Right lobe of liver (tissue), 6 donors: ENCODE measurements at places on chromosomes 3 and 15. TPM values are rescaled to one million over a fixed set of nuclear protein-coding genes. Genes with fewer than 3 reads are reported as not detected.

DNA sequence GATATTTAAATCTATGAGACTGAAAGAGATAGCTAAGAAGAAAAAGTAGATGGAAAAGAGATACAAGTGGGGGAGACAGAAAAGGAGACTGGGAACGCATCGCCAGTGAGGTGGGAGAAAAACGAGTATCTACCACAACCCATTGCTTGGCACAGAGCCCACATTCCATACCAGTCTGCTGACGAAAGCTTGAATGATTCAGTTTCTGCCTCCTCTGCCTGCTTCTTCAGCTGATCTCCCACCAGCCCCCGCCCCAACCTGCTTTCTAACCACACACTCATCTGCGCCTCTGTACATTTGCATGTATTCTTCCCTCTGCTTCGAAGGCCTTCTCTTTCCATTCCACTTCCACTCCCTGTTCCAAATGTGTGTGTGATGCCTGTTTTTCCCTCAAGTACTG lies 188.1 kb downstream of the USP13 start:
- no peak overlapping the region for H3K27ac ChIP-seq
- H3K4me1 ChIP-seq: no peaks in the 10 kb centered on the region
- H3K4me3 ChIP-seq: no peak overlapping the region
- no peaks in the 10 kb centered on the region for H3K27me3 ChIP-seq
- H3K36me3 ChIP-seq: no peaks in the 10 kb centered on the region

Gene VEPH1
- total RNA-seq: 0.77 TPM

Gene IL16
- total RNA-seq: 5.4 TPM

- DNase-seq: no peak
- no peak overlapping the region for H3K4me3 ChIP-seq
- no peaks in the 10 kb centered on the region for H3K36me3 ChIP-seq
These were observed 36.7 kb downstream of the CTDSPL start for GRCh38 chr3:37898424-37898823.

Gene COLQ
- 0.66 TPM for total RNA-seq

Gene SNUPN
- total RNA-seq: 15.4 TPM

GRCh38 chr15:36334059-36334458 lies 245.4 kb upstream of the CDIN1 start:
- H3K4me3 ChIP-seq: no peak overlapping the region
- no peaks in the 10 kb centered on the region for H3K36me3 ChIP-seq
- no peaks in the 10 kb centered on the region for H3K4me1 ChIP-seq
- no peak overlapping the region for H3K27ac ChIP-seq

DNA sequence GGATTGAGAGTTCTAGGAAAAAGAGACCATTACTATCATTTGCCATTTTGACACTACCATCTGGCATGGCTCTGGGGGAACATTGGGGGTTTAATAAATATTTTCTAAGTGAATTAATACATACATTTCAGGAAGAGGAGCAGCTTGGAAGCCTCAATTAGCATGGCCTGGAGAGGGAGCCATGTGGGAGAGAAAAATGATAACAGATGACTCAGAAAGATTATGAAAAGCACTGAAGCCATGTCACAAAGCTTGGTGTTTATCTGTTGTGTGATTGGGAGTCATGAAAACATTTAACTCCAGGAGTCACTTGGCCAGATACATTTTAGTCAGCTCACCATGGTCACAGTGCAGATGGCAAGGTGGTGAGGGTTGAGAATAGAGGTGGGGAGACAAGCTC lies 121.0 kb downstream of the SSR3 start:
- no peaks in the 10 kb centered on the region for H3K27me3 ChIP-seq
- no peak for DNase-seq
- no peak overlapping the region for H3K4me3 ChIP-seq
- no peak overlapping the region for H3K27ac ChIP-seq
- H3K36me3 ChIP-seq: no peaks in the 10 kb centered on the region

GRCh38 chr3:183116025-183116614 lies 16.8 kb upstream of the MCCC1 start:
- no peaks in the 10 kb centered on the region for H3K36me3 ChIP-seq
- H3K4me3 ChIP-seq: no peak overlapping the region

- H3K4me3 ChIP-seq: no peak overlapping the region
- no peak for DNase-seq
- no peak overlapping the region for H3K27ac ChIP-seq
These were observed 32.2 kb downstream of the SSR3 start for GRCh38 chr3:156522673-156523072.

DNA sequence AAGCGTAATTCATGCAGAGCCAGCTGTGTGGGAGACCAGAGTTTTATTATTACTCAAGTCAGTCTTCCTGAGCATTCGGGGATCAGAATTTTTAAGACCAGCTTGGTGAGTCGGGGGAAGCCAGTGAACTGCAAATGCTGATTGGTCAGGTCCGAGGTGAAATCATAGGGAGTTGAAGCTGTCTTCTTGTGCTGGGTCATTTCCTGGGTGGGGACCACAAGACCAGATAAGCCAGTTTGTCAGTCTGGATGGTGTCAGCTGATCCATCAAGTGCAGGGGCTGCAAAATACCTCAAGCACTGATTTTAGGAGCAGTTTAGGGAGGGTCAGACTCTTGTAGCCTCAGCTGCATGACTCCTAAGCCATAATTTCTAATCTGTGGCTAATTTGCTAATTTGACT lies 228.1 kb upstream of the ATP10A start:
- H3K4me3 ChIP-seq: no peak overlapping the region
- no peak for DNase-seq
- H3K4me1 ChIP-seq: no peaks in the 10 kb centered on the region
- H3K36me3 ChIP-seq: no peaks in the 10 kb centered on the region
- no peak overlapping the region for H3K27ac ChIP-seq

DNA sequence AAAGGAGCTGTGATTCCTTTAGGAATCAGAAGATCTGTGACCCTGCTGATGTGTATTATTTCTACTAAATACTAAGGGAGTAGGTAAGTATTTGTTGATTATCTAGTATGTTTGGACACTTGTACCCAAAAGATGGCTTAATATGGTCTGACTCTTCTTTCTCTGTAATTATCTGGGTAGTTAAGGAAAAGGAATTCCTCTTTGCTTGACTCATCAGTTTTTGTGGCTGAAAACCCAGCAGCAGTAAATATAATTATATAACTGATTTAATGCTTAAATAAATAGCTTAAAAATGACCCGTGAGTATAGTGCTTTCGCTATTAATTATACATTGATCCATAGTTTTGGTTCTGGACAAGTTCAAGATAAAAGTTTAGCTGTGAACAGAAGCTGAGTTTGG lies 155.8 kb downstream of the LRTM1 start:
- no peaks in the 10 kb centered on the region for H3K36me3 ChIP-seq
- no peak for DNase-seq
- H3K4me1 ChIP-seq: no peaks in the 10 kb centered on the region

DNA sequence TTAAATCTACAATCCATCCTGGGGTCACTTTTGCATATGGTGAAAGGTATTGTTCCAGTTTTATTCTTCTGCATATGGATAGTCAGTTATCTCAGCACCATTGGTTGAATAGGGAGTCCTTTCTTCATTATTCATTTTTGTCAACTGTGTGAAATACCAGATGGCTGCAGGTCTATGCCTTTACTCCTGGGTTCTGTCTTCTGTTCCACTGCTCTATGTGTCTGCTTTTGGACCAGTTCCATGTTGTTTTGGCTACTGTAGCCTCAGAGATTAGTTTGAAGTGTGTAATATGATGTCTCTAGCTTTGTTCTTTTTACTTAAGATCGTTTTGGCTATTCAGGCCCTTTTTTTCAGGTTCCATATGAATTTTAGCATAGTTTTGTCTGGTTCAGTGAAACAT lies 795.8 kb downstream of the OTOL1 start:
- H3K4me1 ChIP-seq: no peaks in the 10 kb centered on the region
- no peak for DNase-seq
- no peak overlapping the region for H3K4me3 ChIP-seq
- no peaks in the 10 kb centered on the region for H3K27me3 ChIP-seq
- no peaks in the 10 kb centered on the region for H3K36me3 ChIP-seq
- H3K27ac ChIP-seq: no peak overlapping the region

DNA sequence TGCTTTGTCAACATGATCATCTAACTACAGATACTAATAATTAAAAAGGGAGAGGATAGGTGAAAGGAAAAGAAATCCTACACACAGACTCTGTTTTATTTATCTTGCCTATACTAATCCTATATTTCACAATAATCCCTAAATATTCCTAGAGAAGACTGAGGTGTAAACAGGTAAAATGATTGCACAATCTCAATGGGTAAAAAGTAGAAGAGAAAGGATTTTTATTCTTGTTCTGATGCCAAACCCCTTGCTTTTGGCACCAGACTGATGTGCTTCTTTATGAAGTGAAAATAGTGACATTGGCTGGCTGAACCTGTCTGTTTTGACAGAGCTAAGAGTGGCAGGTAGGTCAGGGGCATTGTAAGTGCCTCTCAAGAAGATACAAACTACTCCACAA lies 101.9 kb upstream of the ZPLD1 start:
- no peaks in the 10 kb centered on the region for H3K4me1 ChIP-seq
- no peak overlapping the region for H3K27ac ChIP-seq
- no peaks in the 10 kb centered on the region for H3K27me3 ChIP-seq

Gene GOLGA8Q
- total RNA-seq: 0.71 TPM

Gene AADACL2
- total RNA-seq: not detected

GRCh38 chr15:80180986-80181385 lies 28.2 kb downstream of the FAH start:
- H3K4me1 ChIP-seq: no peaks in the 10 kb centered on the region
- H3K27ac ChIP-seq: no peak overlapping the region
- no peaks in the 10 kb centered on the region for H3K27me3 ChIP-seq
- no peak for DNase-seq

DNA sequence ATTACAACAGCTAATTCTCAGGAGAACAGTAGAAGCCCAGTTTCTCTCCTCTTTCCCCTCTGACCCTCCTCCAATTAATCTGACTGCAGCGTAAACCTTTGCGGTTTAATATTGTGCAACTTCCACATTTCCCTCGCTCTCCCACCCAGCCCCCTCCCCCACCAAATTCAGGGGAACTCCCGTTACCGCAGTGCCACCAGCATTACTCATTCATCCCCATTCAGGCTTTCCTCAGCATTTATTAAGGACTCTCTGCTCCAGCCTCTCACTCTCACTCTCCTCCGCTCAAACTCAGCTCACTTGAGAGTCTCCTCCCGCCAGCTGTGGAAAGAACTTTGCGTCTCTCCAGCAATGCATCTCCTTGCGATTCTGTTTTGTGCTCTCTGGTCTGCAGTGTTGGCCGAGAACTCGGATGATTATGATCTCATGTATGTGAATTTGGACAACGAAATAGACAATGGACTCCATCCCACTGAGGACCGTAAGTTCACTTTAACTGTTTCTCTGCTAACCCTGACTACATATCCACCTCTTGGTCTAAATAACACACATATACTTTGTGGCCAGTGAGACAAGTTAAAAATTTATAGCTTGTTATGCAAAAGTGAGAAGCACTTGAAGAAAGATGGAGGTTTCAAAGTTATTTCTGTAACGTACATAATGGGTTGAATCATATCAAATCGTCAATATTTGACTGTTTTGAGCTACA lies at the start of gene PTX3:
TSS of gene PTX3 (plus strand) at position 268 of the 709 bp plus-strand sequence. CDS start at position 352, 84 bp downstream.
- H3K4me3 ChIP-seq: peak within 1 kb of the TSS; percentile 28
- H3K4me1 ChIP-seq: no peaks in the 10 kb centered on the region
- H3K27ac ChIP-seq: no peak within 1 kb of the TSS
- peak; percentile 20 for DNase-seq
- no peaks in the 10 kb centered on the region for H3K36me3 ChIP-seq

DNA sequence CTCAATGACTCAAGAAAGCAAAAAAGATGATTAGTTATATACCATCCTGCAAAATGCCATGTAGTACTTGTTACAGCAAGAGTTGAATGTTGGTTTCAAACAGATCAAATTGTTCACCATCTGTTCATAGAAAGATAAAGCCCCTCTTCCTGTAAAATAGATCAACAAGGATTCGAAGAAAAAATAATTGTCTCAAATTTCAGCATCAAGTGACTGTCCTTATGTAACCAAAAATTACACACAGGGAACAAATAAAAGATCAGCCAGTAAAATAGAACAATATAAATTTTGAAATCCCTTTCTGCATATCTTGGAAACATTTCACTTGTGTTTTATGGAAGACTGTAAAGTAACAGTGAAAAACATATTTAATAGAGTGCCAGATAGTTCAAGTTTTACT lies 165.1 kb upstream of the STAC start:
- H3K4me1 ChIP-seq: no peaks in the 10 kb centered on the region
- DNase-seq: no peak
- no peak overlapping the region for H3K4me3 ChIP-seq
- H3K27ac ChIP-seq: no peak overlapping the region
- no peaks in the 10 kb centered on the region for H3K27me3 ChIP-seq

GRCh38 chr3:132554437-132554836 lies 42.6 kb upstream of the ACKR4 start:
- peak; percentile 61 for DNase-seq
- H3K27me3 ChIP-seq: no peaks in the 10 kb centered on the region
- no peak overlapping the region for H3K4me3 ChIP-seq
- no peak overlapping the region for H3K27ac ChIP-seq
- H3K4me1 ChIP-seq: no peaks in the 10 kb centered on the region
- peaks cover 12% of the 10 kb centered on the region for H3K36me3 ChIP-seq

DNA sequence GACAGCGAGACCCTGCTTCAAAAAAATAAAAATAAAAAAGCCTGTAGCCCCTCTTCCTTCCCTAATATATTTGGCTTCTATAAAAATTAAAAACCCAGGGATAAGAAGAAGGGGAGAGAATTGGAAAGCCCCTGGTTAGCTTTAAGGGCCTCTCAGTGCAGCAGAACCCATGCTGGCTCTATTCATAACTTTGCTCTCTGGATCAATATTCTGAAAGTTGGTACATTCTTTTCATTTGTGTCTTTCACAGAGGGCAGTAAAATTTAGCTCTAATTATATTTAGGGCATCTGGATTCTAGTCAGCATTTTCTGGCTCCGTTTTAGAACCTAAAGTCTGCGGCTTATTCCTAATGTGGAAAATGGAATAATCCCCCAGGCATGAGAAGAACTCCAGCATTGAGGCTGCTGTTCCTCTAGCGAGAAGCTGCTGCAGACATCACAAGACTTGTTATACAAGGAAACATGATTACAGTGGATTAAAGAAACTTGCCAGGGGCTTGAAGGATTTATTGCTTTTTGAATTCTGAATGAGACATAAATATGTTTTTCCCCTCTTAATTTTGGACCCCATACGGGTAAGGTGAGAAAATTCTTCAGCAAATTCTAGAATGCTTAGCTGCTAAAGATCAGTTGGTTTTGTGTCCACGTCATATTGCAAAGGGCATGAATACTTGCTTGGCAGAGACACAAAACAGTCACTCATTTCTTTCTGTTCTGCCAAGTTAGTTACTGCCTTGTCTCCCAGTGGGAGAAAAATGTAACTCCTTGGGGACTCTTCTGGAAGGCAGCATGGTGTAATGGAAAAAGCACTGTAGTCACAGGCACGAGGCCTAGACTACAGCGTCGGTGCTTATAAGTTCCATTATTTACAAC lies 177.7 kb downstream of the VGLL4 start:
- no peak overlapping the region for H3K27ac ChIP-seq
- H3K27me3 ChIP-seq: no peaks in the 10 kb centered on the region
- DNase-seq: no peak
- no peak overlapping the region for H3K4me3 ChIP-seq
- no peaks in the 10 kb centered on the region for H3K4me1 ChIP-seq

- DNase-seq: peak; percentile 32
- H3K27me3 ChIP-seq: peaks cover 25% of the 10 kb centered on the region
- no peaks in the 10 kb centered on the region for H3K36me3 ChIP-seq
These were observed 4.5 kb downstream of the SOX14 start for GRCh38 chr3:137768361-137769321.
